Upper lobe of right lung (tissue), 1 donor: ENCODE measurements at places on chromosomes 12 and 14.

DNA sequence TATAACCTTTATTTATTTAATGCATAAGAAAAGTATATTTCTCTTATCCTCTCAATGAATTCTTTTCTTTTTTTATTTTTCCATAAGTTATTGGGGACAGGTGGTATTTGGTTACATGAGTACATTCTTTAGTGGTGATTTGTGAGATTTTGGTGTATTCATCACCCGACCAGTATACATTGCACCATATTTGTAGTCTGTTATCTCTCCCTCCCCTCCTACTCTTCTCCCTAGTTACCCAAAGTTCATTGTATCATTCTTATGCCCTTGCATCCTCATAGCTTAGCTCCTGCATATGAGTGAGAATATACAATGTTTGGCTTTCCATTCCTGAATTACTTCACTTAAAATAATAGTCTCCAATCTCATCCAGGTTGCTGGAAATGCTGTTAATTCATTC lies 1900.0 kb upstream of the SEL1L start:
- no peak for DNase-seq

DNA sequence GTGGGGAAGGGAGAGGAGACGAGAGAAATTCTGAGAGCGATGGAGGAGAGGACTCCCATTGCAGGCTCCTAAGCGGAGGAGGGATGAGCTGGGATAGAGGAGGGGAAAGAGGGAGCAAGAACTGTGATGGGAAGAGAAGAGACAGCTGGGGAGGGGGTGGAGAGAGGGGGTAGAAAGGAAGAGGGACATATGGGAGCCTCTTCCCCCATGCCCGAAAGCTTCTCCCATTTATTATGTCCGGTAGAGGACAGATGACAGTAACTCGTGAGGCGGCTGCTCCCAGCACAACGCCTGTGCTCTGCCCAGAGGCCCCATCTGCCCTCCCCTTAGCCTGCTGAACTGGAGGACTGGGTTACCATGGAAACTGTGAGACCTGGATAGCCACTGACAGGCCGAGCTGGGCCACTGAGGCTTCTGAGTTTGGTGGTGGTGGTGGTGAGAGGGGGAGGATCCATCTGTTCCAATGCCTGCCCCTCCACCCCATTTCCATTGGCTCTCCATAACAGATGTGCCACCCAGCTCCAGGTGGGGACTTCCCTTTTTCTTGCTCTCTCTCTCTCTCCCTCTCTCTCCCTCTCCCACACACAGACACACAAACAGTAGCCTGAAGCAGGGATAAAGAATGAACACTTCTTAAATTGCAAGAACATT lies 8.3 kb downstream of the CPNE6 start:
- DNase-seq = no peak

GRCh38 chr12:108479364-108480070 lies 35.6 kb upstream of the FICD start:
- DNase-seq = no peak

GRCh38 chr14:70812124-70812818 lies 3.0 kb upstream of the MAP3K9 start:
- no peak for DNase-seq

DNA sequence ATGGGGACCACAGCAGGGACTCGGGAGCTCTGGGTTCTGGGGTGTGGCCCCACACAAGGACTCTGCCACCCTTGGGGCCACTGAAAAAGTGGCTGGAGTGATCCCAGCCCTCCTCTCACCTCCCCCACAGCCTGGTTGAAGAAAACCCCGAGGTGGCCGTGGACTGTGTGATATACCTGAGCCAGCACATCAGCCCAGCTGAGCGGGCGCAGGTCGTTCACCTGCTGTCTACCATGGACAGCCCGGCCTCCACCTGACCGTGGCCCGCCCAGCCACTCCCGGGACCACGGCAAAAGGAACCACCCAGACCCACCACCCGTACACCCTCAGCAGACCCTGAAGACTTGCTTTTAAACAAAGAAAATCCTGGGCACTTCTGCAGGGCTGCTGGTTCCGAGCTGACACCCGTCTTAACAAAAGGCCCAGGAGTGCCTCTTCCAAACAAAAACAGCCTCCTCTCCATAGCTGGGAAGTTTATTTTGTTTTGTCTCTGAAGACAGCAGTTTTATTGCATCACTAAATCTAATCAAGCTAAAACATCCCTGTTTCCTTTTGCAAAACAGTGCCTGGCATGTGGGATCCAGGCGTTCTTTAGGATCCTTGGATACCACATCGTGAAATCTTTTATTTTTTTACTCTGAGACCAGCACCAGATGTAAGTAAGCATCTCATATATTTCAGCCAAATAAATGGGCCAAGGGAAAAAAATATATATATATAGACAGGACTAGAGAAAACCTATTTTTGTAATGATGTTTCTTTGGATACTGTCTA lies 42.8 kb downstream of the FOXN4 start:
- no peak for DNase-seq

- DNase-seq = no peak
Observed at GRCh38 chr12:75660805-75661404, 149.5 kb upstream of the KRR1 start.

- DNase-seq = no peak
Observed at GRCh38 chr12:3005736-3006135, 46.5 kb downstream of the TEAD4 start.

DNA sequence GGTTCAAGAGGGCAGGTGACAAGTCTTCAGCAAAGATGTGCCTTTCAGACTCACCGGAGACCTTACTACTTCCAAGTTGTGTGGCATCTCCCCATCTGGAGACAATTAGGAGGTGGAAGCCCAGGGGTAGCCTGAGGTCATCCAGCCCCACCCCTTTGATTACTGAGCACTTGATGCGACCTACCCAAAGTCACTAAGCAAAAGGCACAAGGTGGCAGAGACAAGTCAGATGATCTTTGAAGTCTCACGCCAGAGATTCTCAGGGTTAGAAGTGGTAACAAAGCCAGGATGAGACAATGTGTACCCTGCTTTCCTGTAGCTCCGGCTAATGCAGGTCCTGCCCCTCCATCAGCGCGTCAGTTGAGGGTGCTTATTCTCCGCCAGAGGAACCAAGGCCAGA lies 1.4 kb upstream of the FOXN3 start:
- no peak for DNase-seq

DNA sequence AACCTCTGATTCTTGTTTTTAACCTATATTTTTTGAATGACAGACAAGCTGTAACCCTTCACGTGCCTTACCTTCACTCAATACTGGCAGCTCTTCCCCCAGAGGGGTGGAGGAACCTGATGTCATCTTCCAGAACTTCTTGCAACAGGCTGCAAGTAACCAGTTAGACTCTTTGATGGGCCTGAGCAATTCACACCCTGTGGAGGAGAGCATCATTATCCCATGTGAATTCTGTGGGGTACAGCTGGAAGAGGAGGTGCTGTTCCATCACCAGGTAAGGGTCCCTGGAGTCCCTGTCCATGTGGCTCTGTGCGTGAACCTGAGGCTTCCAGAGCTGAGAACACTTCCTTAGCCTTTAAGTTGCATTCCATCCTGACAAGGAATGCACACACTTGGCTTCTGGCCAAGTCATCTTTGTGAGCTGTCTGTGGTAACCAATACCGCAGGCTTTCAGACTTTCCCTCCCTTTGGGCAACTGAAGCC lies 22.7 kb downstream of the TRAFD1 start:
- peak; percentile 8 for DNase-seq

- DNase-seq = no peak
Observed at GRCh38 chr12:130556486-130557055, 159.5 kb downstream of the RIMBP2 start.

- DNase-seq = no peak
Observed at GRCh38 chr12:20946732-20947131, 136.2 kb downstream of the SLCO1B3 start.

- no peak for DNase-seq
Observed at GRCh38 chr12:12019881-12020280, 50.9 kb upstream of the BCL2L14 start.

GRCh38 chr14:49424436-49425331 lies 161.5 kb downstream of the RPS29 start:
- DNase-seq = no peak

GRCh38 chr12:97797473-97797872 lies 334.9 kb downstream of the RMST start:
- DNase-seq = no peak

GRCh38 chr14:22885975-22886374 lies 3.0 kb downstream of the REM2 start:
- DNase-seq = no peak

DNA sequence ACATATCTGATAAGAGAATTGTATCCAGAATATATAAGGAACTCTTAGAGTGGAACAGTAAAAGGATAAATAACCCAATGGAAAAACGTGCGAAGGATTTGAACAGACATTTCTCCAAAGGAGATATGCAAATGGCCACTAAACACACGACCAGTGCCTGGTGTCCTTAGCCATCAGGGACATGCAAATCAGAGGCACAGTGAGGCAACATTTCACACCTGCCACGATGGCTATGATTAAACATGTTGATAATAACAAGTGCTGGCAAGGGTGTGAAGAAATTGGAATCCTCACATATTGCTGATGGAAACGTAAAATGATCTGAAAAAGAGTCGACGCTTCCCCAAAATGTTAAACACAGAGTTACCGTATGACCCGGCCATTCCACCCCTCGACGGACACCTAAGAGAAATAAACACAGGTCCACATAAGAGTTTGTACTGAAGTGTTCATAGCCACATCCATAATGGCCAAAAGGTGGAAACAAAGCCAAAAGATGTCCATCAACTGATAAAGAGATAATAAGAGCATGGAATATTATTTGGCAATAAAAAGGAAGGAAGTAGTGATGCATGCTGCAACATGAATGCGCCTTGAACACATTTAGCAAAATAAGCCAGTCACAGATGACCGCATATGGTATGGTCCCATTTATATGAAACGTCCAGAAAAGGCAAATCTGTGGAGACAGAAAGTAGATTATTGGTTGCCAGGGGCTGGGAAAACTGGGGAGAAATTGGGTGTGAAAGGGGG lies 6.3 kb upstream of the TMEM121 start:
- no peak for DNase-seq

DNA sequence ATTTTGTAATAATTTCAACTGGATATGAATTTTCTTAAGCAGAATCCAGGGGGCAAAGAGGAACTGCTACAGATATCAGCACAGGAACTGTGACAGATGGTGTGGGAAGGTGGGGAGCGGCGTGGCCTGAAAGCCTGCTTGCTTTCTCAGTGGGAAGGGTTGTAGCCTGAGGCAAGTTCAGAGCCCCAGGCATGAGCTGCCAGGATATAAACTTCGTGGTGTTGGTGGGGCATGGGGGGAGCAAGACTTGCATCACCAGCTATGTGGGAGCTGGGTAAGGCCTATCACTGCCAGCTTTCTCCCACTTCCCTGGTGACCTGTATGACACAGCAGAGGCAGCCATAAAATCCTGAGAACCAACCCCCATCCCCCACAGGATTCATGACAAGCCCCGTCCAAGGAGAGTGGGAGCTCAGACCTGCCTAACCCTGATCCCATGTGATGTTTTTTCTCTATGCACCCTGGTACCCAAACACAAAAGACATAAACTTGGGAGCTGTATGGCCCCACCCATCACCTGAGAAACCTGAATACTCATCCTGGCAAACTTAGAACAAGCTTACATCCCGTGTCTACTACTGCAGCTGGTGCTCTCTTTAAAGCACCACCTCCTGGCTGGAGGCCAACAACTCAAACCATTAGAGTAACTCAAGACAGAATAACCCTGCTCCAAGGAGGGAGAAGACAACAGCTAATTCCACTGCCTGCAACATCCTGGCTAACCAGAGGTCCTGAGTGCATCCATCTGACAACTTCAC lies 16.5 kb downstream of the CLEC1A start:
- DNase-seq = no peak

DNA sequence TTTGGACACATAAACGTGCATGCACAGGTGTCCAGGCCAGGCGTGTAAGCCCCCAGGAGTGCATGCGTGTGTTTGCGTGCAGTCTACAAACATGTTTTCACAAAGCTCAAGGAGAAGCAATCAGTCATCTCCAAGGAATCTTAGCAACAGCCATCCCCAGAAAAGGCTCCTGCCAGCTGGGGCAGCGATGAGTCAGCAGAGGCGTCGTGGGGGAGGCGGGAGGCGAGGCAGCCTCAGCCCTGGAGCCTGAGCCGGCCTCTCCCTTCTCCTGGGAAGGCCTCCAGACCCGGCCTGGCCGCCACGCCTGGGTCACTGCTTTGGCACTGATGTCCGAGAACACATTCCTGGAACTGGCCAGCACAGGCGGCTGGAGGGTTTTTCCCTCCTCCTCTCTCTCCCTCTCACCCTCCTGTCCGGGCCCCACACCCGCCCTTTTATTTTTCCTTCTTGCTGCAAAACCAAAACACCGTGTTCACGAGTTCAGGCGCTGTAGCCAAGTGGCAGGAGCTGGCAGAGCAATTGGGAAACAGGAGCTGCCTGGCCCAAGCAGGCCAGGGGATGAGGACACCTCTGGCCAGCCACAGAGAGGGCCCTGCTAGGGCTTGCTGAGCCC lies 92.7 kb downstream of the LRRC74A start:
- DNase-seq = peak; percentile 96

DNA sequence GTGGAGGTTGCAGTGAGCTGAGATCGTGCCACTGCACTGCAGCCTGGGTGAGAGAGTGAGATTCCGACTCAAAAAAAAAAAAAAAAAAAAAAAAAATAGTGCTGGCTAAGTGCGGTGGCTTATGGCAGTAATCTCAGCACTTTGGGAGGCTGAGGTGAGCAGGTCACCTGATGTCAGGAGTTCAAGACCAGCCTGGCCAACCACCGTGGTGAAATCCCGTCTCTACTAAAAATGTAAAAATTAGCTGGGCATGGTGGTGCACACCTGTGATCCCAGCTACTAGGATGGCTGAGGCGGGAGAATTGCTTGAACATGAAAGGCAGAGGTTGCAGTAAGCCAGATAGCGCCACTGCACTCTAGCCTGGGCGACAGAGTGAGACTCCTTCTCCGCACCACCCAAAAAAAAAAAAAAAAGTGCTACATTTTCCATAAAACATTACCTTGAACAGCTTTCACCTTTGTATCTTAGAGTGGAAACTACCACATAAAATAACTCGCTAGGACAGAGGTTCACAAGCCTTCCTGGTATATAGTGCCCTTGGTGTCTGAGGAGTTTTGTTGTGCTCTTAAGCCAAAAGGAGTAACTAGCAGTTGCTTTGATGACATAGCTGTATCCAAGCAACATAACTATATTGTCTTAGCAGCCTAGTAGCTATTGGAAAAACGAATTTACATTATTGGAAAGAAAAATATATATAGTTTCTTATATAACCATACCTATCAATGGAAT lies 11.1 kb downstream of the PTGES3 start:
- peak; percentile 15 for DNase-seq

DNA sequence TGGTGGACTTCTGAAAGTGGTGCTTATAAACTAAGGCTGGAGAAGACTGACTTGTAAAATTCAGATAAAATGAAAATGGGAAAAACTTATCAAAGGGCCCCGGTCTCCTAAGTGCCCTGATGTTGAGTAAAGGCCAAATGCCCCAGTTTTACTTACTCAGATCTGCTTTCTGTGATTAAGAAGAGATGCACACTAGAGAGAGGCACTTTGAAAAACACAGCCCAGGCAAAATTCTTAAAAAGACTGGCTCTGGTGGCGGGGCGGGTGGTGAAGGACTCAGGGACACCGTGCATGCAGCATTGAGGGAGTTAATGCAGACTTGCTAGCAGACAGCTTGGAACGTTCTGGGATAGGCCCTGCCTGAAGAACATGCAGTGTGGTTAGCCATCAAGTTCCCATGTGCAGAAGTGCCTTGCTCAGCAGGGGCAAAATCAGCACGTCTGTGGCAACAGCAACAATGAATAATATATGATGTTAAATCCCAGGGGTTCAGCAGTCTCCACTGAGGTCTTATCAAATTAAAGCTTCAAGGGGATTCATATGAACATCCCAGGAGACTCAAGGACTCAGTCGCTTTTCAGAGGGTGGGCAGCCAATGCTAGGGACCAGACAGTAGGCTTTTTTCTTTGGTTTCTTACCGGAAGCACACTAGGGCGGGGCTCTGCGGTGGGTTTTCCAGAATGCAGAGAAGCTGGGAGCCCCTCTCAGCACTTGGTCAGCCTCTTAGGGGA lies 105.0 kb downstream of the DAD1 start:
- no peak for DNase-seq
